ENCODE measurements at places on chromosomes 11 and 22. TPM values are rescaled to one million over a fixed set of nuclear protein-coding genes. Genes with fewer than 3 reads are reported as not detected.
A peak's percentile ranks its signal among the peaks of the same experiment; 100 is the strongest.

Gene MPPED2
- 21.8 TPM for polyA plus RNA-seq

DNA sequence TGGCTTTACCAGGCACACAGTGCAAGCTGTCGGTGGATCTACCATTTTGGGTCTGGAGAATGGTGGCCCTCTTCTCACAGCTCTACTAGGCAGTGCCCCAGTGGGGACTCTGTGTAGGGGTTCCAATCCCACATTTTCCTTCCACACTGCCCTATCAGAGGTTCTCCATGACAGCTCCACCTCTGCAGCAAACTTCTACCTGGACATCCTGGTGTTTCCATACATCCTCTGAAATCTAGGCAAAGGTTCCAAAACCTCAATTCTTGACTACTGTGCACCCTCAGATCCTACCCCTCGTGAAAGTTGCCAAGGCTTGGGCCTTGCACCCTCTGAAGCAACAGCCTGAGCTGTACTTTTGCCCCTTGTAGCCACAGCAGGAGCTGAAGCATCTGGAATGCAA is 108.1 kb downstream of the SOX6 start:
- no peak for DNase-seq

DNA sequence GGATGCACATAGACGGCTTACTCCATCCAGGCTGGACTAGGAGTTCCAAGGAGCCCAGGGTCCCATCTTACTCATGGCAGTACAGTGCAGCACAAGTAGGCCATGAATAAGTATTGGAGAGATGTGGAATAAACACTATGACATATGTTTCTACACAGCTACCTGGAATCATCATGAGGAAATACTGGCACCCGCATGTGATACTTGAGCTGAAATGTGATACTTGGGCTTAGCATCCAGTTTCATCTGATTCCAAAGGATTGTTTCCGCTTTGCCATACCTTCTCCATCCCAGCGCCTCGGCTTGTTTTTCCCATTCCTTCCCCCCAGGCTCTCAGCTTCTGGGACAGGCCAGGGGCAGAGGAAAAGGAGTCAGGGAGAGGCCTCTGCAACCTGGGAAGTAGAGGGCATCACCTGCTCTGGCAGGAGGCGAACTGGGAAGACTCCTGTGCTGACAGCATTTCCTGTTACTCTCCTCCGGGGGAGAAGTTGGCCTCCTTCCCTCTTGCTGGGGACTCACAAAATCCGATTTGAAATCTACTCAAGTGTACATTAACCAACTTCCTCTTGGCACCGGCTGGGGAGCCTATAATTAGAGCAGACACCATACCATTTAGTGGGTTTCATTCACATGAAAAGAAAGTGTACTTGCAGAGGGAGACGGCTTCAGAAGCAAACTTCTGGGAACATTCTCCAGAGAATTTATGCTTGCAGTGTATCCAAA is 187.8 kb downstream of the MIAT start:
- DNase-seq, result no peak

- no peak for DNase-seq
Measured at GRCh38 chr22:46350121-46350520, 14.6 kb downstream of the TRMU start.

DNA sequence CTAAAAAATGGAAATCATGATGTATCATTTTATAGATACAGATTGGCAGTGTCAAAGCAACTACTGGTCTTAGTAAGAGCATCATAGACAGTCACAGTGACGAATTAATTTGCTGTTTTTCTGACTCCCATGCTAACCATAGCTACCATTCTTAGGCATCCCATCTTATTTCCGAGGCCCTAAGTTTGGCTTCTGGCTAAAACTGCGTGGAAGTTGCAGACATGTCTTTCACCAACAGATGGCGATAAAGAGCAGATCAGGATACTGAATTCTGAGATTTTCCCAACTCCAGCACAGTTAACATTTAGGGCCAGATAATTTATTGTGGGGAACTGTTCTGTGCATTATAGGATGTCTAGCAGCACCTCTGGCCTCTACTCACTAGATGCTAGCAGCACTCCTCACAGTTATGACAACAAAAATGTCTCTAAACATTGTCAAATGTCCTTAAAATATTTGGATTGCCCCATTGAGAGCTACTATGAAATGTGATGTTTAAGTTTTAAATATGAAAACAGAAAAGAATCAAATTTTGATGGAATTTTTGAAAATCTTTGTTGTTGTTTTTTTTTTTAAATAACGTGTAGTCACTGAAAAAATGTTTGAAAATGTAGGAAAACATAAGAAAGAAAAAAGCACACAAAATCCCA is 16.3 kb downstream of the OR2AG2 start:
- DNase-seq, result peak; percentile 52

GRCh38 chr11:102837156-102837555 is 6.3 kb downstream of the MMP3 start:
- no peak for DNase-seq

Gene HSPB2
- 1.6 TPM for polyA plus RNA-seq

DNA sequence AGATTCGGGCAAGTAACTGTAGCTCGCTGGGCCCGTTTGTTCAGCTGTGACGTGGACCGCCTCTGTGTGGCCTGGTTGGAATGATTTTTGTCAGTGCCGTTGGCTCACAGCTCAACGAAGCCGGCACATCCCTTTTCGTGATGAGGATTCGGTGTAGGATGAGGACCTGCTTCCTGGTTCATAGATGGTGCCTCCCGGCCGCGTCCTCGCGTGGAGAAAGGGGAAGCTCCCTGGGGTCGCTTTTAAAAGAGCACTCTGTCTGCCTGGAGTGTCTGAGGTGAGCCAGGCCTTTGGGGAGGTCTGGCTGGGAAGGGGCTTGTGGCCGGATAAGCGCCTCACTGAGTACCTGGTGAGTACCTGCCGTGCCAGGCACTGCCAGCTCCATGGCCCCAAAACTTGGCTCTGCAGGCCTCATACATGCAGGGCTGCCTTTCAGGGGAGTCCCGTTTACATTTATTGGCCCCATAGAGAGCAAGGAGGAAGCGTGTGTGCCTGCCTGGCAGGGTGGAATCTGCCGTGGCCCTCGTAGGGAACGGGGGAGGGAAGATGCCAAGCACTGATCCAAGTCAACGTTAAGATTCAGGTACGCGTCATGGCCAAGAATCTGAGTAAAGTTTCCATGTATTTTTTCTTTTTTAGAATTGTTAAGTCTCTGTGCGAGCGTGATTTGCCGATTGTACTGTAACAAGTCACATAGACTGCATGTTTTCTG is 88.4 kb downstream of the ARHGAP8 start:
- no peak for DNase-seq

- DNase-seq, result no peak
Measured at GRCh38 chr11:76910620-76911414, 50.1 kb downstream of the ACER3 start.

GRCh38 chr11:17827006-17827405 is 92.4 kb downstream of the KCNC1 start:
- DNase-seq, result no peak

GRCh38 chr11:80521592-80521991 is 1080.8 kb upstream of the TENM4 start:
- DNase-seq, result no peak

Gene LPXN
- polyA plus RNA-seq, result 7.6 TPM

DNA sequence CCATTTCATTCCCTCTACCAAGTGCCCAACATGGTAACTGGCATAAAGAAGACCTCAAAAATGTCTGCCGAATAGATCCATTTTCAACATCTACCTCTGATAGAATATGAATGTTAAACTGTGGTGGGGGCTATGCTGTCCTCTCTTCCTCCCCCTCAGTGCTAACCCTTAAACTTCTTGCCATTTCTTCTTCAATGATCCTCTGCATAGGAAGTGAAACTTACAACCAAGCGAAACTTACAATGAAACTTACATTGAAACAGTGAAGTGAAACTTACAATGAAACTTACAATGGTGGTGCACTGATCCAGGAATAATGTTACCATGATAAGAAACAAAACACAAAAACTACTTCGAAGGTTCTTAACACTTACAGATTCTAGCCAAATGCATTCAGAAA is 4.7 kb downstream of the RTCB start:
- no peak for DNase-seq

Gene ADORA2A
- 7.3 TPM for polyA plus RNA-seq

Gene APOL3
- 16.8 TPM for polyA plus RNA-seq

GRCh38 chr11:61026121-61027031 is 54.9 kb downstream of the CD6 start:
- DNase-seq, result no peak

Gene PRR5L
- 13.6 TPM for polyA plus RNA-seq

DNA sequence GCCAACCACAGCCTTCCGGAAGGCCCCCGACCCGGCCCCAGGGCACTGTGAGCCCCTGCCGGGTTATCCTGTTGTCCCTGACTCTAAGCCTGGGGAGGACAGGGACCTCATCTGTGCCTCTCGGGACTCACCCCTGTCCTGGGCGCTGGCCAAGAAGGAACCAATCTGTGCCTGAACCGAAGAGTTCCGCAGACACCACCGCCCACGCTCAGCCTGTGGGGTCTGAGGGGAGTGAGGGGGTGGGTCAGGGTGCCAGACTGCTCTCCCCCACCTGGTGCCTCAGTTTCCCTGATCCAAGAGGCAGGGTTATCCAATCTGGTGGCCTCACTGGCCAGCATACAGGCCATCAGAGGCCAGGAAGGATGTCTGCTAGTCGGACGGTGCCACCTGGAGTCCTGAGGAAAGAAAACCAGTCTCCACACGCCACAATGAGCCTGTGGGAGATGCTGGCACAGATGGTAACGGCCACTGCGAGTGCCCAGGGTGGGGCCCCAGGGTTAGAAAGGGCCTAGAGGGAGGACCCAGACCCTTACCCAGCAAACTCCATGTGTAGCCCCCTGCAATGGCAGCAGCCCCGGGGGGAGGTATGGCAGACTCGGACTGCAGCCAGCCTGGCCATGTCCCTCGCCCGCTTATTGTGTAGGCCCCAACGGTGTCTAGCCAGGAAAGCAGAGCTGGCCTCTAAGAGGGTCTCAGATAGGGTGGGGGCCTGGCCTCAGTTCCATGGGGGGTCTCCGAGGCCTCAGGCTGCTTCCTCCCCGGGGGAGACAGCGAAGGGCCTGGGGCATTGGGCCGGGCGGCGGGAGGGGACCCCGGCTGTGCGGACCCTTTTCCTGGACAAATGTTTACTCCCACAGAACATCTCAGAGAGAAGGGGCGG is 827 bp upstream of the TNNT3 start:
- no peak for DNase-seq

DNA sequence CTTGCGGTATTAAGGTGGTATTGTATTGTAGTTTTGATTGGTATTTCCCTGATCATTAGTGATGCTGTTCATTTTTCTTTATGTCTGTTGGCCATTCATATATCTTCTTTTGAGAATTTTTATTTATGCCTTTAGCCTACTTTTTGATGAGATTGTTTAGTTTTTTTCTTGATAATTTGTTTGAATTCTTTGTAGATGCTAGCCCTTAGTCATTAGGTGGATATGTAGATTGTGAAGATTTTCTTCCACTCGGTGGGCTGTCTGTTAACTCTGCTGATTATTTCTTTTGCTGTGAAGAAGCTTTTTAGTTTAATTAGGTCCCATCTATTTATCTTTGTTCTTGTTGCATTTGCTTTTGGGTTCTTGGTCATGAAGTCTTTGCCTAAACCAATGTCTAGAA is 115.4 kb downstream of the VPREB1 start:
- no peak for DNase-seq

Gene ADSL
- 104 TPM for polyA plus RNA-seq

GRCh38 chr22:22759371-22759770 is 115.0 kb downstream of the GGTLC2 start:
- DNase-seq, result no peak

GRCh38 chr11:64609436-64610047 is 18.5 kb downstream of the SLC22A12 start:
- no peak for DNase-seq

Gene OR4C16
- not detected for polyA plus RNA-seq

DNA sequence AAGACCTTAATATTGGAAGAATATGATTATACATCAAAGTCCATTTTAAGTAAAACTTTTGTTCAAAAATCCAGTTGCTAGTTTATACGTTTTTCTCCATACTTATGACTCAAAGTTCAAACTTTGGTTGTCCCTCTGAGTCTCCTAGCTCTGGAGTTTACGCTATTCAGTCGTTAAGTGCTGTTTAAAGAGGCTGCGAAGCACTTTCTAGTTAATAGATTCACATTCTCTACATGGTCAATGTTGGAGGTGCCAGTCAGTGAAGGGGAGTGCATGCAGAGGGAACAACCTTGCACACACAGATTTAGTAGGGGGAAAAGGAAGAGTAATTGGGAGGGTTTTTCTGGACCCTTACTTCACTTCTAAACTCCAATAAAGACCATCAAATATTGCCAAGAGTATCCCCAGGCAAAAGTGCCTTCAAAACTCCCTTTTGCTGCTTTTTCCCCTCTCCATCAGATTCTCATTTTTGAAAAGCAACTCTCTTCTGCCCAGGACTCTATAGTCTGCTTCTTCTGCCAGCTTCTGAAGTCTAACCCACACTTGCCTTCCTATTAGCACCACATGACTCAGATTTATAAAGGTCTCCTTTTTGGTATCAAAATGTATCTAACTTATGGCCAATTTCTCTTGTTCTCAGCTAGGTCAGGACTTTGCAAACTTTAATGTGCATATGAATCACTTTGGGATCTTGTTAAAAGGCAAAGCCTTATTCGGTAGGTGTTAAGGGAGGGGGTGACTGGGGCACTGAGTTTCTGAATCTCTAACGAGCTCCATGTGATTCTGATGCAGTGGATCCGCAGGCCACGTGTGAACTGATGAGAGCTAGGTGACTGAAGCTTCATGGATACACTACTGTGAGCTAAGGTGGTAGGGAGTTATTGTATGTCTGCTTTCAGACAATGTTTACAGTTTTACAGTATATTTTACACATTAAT is 96.2 kb upstream of the MTMR2 start:
- DNase-seq, result no peak

Gene BEST1
- polyA plus RNA-seq, result 2.7 TPM

DNA sequence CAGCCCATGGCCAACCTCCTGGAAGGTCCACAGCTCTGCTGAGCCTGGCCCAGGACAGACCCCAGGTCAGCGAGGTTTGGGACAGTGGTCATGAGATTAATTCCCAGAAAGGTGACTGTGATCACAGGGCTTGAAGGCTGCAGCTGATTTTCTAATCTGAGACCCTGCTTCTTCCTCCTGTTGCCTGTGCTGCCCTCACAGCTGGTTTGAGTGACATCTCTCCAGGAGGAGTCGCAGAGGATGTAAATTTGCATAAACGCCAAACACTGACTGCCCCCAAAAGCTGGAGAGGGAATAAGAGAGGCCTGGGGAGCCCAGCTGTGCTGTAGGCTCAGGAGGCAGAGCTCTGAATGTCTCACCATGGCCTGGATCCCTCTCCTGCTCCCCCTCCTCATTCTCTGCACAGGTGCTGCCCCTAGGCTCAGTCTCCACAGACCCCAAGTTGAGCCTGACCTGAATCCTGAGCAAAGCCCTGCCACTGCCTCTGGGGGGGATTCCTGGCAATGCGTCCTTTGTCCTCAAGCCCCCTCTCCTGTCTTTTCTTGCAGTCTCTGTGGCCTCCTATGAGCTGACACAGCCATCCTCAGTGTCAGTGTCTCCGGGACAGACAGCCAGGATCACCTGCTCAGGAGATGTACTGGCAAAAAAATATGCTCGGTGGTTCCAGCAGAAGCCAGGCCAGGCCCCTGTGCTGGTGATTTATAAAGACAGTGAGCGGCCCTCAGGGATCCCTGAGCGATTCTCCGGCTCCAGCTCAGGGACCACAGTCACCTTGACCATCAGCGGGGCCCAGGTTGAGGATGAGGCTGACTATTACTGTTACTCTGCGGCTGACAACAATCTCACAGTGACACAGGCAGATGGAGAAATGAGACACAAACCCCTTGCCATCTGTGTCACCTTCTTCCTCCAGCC is 23.8 kb downstream of the GGTLC2 start:
- DNase-seq, result no peak

- peak; percentile 55 for DNase-seq
Measured at GRCh38 chr11:102341844-102342318, 5.1 kb upstream of the BIRC2 start.

- no peak for DNase-seq
Measured at GRCh38 chr11:120482149-120482548, 29.4 kb upstream of the GRIK4 start.

Data from right renal cortex interstitium (tissue), 3 donors.